ENCODE measurements at places on chromosomes 5 and 9.
A peak's percentile ranks its signal among the peaks of the same experiment; 100 is the strongest.

DNA sequence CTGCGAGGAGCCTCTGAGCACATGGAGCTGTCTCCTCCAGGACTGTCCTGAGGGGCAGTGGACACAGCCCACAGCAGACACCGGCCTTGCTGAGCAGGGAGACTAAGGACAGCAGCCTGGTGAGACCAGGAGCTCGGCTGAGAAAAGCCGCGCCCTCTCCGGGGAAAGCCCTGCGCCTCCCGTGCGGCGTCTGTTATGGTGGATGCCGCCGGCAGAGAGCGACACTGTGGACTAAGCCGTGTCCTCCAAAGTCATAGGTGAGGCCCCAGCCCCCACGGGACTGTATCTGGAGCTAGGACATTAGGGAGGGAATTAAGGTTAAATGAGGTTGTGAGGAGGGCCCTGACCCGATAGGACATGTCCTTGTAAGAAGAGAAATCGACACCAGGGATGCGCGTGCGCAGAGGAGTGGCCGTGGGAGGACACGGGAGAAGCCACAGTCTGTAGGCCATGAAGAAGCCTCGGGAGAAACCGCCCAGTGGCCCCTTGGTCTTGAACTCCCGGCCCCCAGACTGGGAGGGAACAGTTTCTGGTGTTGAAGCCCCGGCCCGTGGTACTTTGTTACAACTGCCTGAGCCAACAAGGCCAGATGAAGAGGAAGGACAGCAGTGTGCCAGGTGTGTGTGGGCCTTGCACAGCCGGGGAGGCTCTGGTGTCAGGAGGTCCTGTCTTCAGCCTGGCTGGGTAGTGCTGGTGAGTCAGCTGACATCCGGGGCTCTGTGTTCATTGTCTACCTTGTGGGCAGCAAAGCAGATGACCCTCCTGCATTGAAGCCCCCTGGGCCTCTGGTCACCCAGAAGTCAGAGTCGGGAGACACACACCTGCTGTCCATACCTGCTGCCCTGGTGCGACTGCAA, 22.1 kb downstream of the MRPL36 start:
- DNase-seq = no peak

DNA sequence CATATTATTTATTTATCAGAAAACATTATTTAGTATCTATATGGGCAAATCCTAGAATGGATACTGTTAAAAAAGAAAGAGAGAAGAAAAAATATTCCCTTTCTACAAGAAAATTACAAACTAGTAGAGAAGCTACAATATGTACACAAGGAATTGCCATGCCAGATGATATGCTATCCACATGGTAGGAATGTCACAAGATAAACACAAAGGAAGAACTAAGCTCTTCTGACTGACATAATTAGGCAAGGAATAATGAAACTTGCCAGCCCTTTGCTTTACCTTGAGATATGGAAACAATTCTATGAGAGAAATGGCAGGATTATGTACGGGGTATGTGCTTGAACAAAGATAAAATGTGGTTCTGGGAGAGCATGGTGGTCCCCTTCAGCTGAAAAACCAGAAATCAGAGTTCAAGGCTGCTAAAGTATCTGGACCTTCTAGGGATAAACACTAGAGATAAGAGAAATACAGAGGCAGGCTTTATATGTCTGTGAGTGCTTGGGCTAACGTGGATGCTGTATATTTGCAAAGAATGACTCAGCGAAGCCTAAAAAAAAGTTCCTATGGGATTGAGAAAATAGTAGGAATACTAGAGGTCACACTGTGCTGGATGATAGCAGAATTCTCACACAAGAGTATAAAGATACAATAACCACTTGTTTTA, 451.6 kb downstream of the TLE1 start:
- DNase-seq = no peak

GRCh38 chr5:173969167-173970049, 19.6 kb upstream of the C5orf47 start:
- peak; percentile 79 for DNase-seq

DNA sequence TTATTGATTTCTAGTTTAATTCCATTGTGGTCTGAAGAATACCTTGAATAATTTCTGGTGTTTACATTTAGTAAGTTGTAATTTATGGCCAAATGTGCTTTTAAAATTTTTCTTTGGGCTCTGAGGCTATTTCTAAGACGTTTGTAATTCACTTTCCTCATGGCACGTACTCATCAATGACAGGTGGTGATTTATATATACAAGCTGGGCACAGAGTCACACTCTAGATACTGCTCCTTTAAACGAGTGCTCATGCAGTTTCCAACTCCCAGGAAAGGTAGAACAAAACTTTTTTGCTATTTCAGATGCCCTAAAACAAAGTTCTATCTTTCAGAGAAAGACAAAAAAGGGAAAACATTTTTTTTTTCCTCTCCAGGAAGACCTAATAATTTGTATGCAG, 146.9 kb downstream of the AUH start:
- no peak for DNase-seq

- DNase-seq = no peak
Observed at GRCh38 chr5:58455480-58455879, 4.4 kb downstream of the PLK2 start.

GRCh38 chr5:1208221-1208742, 6.9 kb downstream of the SLC6A19 start:
- DNase-seq = no peak

- peak; percentile 3 for DNase-seq
Observed at GRCh38 chr5:60583616-60584015, 116.3 kb downstream of the DEPDC1B start.

DNA sequence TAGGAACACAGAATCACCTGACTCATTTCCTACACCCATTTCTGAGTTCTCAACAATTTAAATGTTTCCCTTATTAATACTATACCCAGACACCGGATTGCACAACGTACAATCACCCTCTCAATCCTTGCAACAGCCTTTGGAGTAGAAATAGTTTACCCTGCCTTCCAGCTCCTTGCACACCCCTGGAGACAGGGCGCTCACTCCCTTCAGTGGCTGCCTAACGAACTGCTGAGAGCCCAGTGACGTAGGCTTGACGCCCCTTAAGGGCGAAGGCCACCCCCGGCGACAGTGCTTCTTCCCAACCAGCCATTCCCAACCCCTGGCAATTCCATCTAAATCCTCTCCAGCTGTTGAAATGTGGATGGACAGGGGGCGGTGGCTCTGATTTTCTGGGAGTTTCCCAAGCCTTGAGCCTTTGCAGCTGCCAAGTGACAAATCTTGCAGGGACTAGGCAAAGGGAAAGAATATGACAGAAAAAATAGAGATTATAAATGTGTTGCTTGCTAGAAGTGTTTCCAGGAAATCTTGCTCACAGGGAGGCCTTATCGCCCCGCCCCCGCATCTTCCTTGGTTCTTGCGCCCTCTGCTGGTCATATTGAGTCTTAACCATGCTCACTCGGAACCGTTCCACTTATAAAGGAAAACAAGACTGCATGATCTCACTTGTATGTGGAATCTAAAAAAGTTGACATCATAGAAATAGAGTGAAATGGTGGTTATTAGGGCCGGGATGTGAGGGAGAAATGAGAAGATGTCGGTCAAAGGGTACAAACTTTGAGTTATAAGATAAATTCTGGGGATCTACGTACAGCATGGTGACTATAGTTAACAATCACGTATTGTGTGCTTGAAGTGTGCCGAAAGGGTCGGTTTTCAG, 7.6 kb upstream of the BARX1 start:
- peak; percentile 82 for DNase-seq

DNA sequence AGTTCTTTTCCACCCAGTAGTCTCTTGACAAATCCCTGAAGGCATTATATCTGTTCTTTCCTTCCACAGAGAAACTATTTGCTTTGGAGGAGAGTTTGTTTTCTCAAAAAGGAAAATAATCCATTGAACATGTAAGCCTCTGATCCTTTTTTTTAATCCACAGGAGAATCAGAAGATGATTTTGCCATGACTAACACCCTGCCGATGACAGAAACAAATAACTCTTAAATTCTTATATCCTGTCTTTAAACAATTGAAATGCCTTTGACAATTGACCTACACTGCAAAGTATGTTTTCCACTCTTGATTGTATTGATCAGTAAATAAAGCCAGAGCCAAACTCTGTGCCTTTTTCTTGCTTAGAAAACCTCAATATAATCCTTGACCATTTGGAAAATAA, 666.4 kb upstream of the CTNND2 start:
- DNase-seq = peak; percentile 10

DNA sequence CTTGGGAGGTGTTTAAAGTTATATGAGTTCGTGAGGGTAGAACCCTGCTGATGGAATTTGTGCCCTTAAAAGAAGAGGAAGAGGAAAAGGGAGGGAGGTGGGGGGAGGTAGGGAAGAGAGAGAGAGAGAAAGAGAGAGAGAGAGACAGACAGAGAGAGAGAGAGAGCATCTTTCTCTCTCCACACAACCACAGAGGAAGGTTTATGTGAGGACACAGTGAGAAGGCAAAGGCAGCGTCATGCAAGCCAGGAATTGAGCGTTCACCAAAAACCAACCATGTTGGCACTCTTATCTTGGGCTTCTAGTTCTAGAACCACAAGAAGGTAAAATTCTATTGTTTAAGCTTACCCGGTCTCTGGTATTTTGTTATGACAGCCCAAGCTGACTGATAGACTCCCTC, 152.4 kb downstream of the SH3GL2 start:
- DNase-seq = no peak

- no peak for DNase-seq
Observed at GRCh38 chr9:127384016-127384730, 12.8 kb upstream of the SLC2A8 start.

DNA sequence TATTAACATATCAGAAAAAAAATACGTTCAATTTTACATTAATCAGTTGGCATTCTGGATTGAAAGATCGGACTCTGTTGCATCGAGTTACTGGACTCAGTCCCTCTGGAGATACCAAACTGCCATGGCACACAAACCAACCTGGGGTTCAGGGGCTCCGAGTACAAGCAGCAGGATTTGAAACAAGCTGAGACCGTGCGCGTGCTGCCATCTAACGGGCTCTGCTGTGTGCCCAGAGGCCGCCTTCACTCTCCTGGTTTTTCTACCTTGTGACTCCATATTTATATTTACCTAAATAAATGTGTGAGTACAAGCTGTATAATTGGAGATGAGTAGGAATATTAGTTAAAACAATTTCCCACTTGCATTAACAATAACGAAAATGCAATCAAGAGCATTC, 48.2 kb downstream of the ANXA1 start:
- peak; percentile 36 for DNase-seq

DNA sequence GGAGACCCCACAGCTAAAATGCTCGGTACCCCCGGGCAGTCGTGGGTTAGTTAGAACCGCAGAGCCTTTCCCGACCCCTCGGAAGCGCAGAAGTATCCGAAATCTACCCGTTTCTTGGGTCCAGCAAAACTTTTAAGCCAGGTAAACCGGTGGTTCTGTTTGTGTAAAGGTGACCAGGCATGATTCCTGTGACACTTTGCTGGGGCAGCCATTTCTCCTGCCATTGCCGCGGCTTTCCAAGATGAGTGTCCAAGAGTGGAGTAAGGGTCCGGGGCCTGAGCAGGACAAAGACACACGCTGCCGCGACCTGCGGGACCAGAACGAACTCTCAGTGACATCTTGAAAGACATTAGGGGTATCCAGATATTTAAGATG, 655 bp downstream of the MARVELD2 start:
- DNase-seq = peak; percentile 42

- DNase-seq = no peak
Observed at GRCh38 chr5:32597041-32597629, 11.8 kb downstream of the SUB1 start.

DNA sequence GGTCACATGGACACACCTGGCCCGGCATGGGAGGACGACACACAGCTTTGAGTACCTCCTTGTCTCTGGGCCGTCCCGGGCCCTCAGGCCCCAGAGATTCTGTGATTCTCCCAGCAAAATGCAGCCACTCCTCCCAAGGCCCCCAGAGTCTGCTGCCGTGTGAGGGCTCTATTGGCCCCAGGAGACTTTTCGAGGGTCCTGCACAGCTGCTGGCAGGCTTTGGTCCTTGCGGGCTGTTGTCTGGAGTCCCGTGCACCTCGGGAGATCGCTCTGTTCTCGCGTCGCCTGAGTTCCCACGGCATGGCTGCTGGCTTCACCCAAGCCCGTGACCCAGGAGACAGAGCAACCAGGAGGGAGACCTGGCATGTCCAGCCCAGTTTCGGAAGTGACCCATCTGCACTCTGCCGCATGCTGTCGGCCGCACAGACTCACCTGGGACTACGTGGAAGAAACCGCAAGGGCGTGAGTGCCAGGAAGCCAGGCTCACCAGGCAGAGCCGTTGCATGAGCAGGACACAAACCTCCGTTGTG, 46.8 kb upstream of the NKD2 start:
- DNase-seq = no peak

DNA sequence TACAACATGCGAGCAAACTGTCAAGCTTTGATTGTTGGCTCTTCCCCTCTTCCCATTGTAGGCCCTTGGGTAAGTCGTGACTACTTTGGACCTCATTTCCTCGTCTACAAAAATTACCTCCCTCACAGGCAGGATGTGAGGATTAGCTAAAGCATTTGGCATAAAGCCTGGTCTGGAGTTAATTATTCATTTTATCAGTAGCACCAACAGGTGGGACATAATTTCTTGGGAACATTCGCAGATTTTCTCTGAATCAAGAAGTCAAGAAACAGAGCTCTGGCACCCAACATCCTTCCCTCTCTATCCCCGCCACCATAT, 39.9 kb upstream of the SEMA6A start:
- DNase-seq = peak; percentile 40

DNA sequence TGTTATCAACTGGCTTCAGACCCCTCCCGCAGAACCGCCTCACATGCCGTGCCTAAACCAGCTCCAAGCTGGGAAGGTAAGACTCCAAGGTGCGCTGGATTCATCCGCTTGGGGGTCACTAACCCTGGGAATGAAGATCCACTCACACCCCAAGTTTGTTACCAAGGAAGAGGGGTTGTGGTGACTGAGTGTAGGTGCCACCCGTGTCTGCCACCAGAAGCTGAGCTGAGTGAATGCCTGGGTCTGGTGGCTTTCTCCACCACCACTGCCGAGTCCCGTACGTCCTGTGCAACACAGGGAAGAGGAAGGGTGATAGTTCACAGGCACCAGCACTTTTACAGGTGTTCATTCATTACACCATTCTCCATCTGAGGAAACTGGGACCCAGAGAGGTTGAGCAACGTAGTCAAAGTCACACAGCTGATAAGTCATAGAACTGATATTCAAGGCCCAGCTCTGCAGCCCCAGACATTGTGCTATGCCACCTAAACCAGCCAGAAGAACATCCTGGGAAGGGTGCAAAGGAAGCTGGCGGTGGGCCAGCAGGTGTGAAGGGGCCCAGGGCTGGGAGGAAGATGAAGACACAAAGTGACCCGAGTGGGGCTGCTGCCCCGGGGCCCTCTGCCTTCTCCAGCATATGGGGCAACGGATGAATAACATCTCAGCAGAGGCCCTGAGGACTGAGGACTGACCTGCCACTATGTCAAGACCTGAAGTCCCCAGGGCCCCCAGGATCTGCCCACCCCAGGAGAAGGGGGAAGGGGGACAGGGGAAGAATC, 70.9 kb upstream of the PPP1R26 start:
- DNase-seq = no peak

GRCh38 chr9:87280421-87280820, 217.2 kb upstream of the DAPK1 start:
- DNase-seq = peak; percentile 68

GRCh38 chr5:1118738-1119137, 6.9 kb upstream of the SLC12A7 start:
- DNase-seq = no peak

- peak; percentile 77 for DNase-seq
Observed at GRCh38 chr5:173302546-173303155, 25.6 kb downstream of the STC2 start.

- DNase-seq = no peak
Observed at GRCh38 chr9:109806506-109807115, 26.6 kb downstream of the PALM2AKAP2 start.
